ENCODE measurements at places on chromosomes 4 and X.

DNA sequence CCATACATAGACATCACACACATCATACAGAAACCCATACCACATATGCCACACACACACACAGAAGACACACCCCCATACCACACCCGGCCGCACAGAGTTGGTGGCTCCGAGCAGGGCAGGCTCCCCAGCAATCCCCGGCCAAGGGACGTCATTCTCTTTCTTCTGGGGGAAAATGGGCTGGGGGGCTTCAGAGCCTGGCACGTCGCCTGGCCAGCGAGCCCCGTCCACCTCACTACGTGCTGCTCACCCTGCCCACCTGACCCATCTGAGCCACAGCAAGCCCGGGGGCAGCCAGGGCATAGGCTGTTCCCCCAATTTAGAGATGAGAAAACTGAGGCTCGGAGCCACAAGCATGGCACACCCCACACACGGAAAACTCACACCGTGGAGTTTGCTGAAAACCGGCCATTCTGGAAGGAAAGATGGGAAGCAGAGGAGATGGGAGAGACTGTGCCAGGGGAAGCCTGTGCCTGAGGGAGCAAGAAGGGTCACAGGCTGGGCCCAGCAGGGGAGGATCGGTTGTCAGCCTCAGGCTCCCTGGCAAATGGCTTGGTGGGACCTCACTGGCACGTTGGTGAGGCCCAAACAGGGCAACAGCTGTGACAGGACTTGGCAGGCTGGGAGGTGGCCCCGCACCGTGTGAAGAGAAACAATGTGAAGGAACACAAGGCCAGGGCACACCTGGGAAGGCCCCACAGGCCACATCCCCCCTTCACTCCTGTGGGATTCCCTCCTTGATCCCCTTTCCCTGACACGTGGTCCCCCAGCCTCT, 73.2 kb downstream of the JAKMIP1 start:
- DNase-seq: no peak

DNA sequence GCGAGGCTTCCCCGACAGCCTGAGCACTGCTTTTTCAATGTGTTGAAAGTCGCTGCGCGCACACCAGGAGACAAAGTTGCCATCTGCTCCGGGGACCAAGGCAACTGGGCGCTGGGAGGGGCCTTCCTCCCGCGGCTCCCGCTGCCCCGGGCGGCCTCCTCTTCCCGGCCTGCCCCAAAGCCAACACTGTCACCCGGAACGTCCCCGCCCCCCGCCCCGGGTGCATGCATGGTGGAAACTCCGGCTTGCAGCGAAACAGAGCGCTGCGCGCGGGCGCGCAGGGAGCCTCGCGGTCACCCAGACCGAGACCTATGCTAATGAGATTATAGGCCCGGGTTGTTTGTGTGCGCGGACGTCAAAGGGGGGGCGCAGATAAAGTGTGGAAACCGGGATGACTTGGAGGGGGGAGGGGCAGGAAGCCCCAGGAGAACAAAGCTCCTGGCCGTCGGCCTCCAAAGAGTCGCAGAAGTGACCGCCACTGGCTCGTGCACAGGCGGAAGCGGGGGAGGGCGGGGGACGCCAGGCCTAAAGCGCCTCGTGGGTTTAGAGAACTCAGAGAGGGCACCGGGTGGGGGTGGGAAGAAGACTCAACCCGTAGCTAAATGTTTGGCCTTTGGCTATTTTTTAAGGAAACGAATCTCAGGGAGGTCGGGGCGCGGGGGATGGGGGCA, 88.8 kb downstream of the BCOR start:
- DNase-seq: no peak

DNA sequence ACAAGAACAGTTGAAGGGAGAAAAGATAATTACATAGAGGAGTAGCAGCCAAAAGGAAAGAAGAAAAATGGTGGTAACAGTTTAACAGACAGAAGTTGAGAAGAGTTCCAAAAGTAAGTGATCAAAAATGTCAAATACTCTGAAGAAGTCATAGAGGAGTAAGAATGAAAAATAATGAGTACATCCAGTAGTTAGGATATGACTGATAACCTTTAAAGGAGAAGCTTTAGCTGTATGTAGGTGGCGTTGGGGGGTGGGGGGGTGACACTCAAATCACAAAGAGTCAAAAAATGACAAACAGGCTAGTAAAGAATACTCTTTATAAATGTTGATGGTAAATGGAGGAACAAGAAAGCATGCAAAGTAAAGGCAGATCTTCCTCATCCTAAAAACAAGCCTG, 40.6 kb downstream of the RAB33A start:
- no peak for DNase-seq

DNA sequence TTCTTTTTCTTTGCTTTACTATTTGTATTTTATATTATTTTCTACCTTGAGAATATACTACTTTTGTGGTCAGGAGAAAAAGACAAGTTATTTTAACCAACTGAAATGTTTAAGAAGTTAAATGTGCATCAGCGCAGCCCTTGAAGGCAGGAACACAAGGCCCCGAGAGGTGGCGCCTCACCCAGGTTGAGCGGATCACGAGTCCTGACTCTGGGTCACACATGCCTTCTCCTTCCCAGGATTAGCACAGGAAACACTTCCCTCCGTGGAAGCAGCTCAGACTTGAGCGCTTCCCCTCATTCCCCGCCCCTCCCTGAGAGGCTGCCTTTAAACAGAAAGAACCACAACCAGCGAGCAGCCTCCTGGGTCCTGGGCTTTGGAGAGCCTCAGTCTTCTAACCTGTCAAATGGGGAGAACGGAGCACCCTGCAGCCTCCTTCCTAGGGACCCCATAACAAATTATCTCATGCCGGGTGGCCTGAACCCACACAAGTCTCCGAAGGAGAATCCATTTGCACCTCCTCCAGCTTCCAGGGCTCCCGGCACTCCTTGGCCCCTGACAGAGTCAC, 217.6 kb downstream of the AFAP1 start:
- DNase-seq: no peak

GRCh38 chr4:72974694-72975487, 94.6 kb downstream of the COX18 start:
- no peak for DNase-seq

DNA sequence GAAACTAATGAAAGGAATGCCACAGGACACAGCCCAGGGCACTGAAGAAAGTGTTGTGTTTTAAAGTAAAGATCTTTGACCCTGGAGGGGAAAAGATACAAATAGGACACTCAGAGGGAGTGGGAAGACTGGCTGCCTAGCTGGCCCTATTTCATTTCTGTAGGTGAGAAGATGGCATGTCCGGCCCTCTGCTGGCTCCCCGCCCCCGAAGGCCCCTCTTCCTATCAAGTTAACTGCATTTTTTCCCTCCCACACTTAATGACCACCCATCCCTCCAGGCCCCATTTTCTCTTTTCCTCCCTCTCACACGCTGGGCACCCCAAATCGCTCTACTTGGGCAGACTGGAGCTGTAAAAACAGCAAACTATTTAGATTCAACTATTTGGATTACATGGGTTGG, 5.5 kb upstream of the TRIM75 start:
- no peak for DNase-seq

DNA sequence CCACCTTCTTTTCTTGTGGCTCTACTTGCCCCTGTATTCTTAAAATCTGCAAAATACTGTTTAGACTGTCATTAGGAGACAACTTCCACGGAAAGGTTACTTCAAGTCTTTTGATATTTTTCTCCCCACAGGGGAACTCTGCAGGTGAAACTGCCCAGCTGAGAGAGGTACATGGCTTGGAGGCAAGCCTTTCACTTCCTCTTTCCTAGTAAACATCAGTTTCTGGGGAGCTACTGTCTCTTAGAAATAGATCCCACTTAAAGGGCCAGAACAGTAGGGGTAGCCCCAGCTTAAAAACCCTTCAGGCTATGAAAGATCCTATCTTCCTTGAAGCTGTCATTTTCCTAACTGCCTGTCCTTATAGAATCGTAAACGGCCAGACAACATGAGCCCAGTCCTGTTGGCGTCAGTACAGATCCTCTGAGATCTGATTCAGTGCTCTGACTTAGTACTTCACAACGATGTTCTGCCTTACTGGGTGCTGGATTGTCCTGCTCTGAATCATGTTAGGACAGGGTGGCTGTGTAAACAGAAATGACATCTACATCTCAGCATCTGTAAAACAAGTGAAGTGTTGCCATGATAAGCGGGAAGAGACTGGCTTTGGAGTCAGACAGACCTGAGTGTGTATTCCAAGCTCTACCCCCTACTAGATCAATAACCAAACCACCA, 102.1 kb downstream of the ITIH6 start:
- no peak for DNase-seq

DNA sequence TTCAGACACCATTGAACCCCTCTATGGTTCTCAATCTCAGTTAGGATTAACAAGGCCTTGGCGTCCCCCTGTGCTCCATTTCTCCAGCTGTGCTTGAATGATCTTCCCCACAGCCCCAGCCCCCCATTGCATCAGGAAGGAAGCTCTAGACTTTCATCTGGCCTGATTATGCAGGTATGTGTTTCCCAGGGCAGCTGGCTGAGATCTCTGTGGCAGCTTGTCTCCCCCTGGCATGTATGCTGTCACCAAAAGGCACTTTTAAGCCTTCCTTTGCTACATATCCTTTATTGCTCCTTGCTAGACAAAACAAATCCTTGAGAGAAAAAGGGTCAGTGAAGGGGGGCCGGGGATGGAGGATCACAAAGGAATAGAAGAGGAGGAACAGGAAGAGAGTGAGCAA, 1056.0 kb upstream of the SLIT2 start:
- no peak for DNase-seq

GRCh38 chr4:155809835-155810234, 51.0 kb downstream of the GUCY1B1 start:
- DNase-seq: no peak

GRCh38 chr4:139854668-139855403, 189.2 kb downstream of the MGST2 start:
- no peak for DNase-seq

- DNase-seq: no peak
Measured at GRCh38 chrX:150525061-150525919, 43.1 kb upstream of the MTM1 start.

GRCh38 chr4:184310171-184310567, 92.5 kb upstream of the ENPP6 start:
- no peak for DNase-seq

DNA sequence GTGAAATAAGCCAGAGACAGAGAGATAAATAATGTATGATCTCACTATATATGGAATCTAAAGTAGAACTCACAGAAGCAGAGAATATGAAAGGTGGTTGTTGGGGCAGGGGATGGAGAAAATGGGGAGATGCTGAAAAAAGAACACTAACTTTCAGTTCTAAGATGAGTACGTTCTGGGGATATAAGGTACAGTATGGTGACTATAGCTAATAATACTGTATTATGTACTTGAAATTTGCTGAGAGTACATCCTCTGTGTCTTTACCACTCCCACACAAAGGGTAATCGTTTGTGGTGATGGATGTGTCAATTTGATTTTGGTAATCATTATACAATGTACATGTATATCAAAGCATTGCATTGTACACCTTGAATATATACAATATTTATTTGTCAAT, 6.6 kb downstream of the FBXL5 start:
- no peak for DNase-seq

DNA sequence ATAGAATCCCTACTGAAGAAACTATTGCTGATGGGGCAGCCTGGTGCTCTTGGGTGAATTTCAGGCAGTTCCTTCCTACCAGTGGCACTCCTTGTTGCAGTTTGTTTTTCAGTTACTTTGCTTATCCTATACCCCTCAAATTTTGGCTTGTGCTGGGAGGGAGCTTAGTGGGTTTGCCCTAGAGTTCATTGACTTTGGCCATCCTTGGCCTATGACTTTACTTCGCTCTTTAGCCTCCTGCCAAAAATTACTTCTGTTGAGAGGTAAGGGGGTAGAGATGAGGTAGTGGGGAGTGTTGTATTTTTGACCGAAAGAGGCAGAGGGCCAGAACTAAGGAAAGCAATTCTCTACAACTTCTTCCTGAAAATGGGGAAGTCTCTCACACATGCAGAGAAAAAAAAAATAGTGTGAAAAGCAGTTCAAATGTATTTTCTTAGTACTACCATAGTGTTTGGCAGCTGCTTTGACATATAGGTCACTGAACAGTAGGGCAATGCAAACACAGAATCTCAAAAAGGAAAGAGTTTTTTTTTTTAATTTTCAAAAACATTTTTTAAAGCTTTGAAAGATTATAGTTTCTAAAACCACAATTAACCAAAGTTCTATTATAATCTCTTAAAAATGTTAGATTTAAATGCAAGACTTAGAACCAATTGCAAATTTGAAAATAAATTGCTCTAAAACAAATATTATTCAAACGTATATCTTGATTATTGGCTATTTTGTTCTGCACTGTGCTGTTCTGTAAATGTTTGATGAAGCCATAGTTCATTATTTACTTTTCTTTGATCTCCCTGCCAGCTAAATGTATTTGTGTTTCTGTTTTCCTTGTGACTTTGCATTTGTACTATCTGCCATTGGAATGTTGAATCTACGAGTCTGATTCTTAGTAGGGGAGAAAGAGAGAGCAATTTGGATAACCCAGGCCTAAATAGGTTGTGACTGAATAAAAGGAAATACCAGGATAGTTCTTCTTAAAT, 73.6 kb downstream of the DCK start:
- no peak for DNase-seq

- no peak for DNase-seq
Measured at GRCh38 chr4:138522366-138522765, 280.2 kb upstream of the SLC7A11 start.

DNA sequence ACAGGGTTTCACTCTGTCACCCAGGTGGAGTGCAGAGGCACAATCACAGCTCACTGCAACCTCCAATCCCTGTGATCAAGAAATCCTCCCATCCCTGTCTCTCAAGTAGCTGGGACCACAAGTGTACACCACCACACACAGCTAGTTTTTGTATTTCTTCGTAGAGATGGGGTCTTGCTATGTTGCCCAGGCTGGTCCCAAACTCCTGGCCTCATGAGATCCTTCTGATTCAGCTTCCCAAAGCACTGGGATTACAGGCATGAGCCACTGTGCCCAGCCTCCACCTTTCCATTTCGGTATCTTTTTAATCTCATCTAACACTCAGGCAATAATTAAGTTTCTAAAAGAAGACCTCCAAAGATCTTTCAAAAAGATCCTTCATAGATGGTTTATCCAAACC, 22.9 kb downstream of the ADGRA3 start:
- no peak for DNase-seq

DNA sequence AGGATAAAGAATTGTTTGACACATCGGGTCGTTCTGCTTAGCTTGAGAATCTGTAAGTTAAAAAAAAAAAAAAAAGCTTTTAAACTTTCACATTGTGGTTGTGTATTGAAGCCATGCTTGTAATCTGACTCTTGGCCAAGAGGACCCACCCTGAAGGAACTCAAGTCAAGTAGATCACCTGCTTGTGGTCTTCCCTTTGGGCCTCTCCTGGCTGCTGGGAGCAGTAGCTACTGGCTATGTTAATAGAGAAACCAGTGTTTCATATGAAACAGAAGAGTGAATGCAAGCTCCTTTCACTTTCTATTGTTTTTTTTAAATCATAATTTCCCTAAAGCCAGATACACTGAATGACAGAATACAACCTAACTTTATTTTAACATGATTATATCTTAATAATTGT, 402.4 kb upstream of the NDST4 start:
- DNase-seq: no peak

- DNase-seq: no peak
Measured at GRCh38 chr4:179353786-179354185, 1911.5 kb upstream of the AGA start.

DNA sequence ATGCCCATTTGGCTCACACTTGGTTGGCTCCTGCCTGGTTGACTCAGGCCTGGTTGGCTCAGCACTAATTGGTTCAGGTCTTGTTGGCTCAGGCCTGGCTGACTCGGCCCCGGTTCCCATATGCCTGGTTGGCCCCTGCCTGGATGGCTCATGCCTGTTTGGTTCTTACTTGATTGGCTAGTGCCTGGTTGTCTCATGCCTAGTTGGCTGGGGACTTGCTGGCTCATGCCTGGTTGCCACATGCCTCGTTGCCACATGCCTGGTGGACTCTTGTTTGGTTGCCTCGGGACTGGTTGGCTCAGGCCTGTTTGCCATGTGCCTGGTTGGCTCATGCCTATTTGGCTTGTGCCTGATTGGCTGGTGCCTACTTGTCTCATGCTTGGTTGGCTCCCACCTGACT, 103.7 kb downstream of the APOOL start:
- DNase-seq: no peak
